GM04504 (cell line): ENCODE measurements at places on chromosomes 3 and 15.

DNA sequence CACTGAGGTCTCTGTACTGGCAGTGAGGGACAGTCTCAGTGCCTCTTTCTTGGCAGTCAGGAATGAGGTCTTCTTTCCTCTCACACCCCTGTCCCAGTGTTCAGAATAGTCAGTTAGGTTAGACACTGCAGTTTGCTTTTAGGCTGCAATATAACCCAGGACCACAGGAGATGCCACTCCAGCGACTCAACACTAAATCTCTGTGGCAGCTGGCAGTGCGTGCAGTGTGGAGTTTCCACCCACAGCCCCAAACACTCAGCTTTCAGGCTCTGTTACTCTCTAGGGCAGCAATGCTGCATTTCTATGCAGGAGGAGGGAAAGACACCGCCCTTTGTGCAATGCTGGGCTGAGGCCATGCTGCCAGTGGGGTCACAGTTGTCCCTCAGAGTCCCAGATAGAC, 150.2 kb upstream of the SUCLG2 start:
- no peak for DNase-seq

- no peak for DNase-seq
Measured at GRCh38 chr3:16846373-16847080, 38.2 kb upstream of the PLCL2 start.

GRCh38 chr3:32381922-32382321, 9.7 kb upstream of the CMTM7 start:
- no peak for DNase-seq

DNA sequence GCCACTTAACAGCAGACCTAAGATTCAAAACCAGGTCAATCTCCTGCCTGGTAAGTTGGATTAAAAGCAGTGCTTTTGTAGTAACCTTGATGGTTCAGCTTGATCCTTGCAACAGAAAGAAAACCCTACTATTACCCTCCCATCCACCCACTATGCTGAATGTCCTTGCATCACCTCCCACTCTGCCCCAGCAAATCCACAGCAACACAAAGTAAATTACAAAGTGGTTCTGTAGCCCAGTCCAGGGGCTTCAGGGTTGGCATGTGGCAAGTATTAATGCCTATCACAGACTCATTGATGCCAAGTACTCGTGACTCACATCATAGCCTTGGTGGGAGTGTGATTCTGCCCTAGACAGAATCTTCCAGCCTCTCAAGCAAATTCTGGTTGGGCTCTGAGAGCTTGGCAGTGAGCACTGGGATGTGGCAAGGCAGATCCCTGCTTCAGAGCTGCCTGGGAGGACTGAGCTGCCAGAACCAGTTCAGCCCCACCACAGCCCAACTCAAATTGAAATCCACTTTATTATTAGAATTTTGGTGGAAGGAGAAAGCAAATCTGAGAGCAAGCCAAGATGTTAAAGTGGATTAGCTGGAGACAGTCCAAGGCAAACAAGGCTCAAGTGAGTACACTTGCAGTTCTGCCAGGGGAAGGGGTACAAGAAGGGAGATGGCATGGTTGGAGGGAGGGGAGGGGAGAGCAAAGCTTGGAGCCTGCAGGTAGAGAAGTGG, 225.8 kb upstream of the UMPS start:
- peak; percentile 62 for DNase-seq

DNA sequence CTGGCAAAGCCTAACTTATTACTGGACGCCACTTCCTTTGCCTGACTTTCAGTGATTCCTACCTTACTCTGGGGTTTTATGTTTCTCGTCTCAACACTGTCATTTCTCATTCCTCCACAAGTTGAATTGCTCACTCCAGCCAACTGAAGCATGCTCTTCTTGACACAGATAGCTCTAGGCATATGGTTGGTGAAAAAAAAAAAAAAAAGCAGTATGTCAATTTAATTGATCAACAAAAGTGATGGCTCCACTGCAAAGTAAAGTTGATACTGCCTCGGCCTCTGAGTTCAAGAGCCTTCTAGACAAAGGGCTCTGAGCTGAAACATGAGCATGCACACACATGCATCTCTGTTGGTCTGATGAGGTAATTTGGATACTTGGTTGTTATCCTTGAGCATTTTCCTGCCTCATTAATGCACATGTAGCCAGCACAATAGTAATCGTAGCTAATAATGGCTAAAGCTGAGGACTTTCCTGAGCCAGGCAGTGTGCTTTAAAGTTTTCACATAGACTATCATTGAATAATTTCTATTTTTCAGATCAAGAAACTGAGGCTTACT, 21.4 kb upstream of the UBE2Q2 start:
- no peak for DNase-seq

- DNase-seq: no peak
Measured at GRCh38 chr15:81852411-81853149, 193.2 kb downstream of the MEX3B start.

DNA sequence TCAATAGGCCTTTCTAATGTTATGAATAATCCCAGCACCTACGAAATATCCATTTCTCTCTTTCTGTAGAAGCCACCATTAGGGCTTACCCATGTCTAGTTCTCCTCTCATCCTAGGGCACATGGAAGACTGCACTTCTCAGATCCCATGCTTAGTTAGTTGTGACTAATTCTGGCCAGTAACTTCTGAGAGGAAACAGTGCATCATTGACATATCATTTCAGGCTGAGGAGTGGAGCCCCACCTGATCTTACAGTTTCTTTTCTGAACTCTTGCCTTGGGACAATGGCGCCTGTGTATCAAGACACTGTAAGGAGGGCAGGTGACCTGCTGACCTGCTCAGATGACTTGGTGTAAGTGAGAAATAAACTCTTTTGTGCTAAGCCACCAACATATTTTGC, 39.4 kb upstream of the TBL1XR1 start:
- DNase-seq: no peak

DNA sequence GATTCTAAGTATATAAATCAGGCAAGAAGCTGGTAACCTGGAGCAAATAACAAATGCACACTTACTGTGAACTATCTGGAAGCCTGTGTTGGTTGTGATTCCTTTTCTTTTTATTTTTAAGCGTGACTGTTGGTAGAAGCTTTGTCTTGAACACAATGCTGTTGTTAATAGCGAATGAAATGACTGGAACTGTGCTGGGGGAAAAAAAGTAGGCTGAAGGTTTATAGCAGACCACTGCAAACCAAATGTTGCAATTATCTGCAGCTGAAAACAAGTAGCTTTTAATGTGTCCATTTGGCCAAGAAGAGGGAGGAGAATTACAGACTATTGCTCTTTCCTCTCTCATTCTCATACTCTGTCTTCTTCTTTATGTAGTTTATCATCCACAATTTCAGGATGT, 184.5 kb upstream of the DNAJC19 start:
- no peak for DNase-seq

DNA sequence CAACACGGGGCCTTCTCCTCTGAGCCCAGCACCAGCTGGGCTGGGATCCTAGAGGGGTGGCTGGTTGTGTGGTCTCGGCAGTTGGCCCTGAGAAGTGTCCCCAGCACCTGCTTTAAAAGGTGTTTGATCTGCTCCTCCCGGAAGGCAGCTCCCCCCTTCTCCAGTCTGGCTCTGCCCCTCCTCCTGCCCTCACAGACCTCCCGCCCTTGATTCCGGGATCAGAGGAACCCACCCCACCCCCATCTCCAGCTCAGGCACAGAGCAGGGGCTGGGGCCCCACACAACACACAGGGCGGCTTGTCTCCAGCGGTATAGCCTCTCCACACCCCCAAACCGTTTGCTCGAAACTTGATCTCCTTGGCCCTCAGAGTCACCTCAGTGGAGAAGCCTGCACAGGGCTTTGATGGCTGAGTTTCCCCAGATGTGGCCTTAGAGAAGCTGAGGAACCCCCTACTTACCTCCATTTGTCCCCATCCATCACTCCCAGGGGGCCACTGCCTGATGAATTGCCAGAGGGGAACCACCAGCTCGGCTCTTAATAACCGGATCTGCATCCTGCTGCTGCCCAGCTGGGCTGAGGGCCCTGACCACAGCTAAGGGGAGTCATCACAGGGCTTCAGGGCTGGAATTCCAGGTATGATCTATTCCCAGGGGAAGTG, 6.4 kb upstream of the STRA6 start:
- no peak for DNase-seq

- DNase-seq: no peak
Measured at GRCh38 chr3:70383360-70383831, 71.0 kb upstream of the MDFIC2 start.

DNA sequence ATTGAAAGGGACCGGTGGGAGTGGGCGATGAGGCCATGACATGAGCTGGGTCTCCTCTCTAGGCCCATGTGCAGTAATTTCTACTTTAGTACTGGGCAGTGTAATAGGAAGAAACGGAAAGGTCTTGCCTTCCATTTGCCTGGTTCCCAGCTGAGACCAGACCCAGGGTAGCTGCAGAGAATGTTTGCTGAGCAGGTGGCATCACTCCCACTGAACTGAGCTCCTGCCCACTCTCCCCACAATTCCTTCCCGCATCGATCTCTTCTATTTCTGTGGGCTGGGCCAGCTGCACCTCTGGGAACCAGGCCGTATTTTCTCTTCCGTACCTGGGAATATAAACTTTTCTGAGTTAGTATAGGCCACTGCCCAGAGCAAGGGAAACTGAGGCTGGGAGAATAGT, 15.8 kb downstream of the ESYT3 start:
- no peak for DNase-seq

DNA sequence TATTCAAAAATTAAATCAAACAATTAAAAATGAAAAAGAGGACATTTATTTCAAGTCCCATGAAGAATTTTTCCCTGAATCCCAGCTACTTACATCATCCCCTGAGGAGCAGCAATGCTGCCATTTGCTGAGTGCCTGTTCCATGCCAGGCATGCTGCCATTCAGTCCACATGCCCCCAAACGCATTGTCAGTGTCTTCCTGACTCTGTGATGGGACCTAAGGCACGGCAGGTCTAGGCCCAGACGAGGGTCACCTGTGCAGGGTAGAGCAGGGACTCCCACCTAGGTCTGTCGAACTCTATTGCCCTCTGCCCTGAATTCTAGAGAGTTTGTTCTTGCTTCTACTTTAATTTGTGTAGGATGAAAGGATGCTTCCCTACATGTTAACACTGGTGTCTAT, 7.0 kb downstream of the PSTPIP1 start:
- DNase-seq: no peak

- peak; percentile 28 for DNase-seq
Measured at GRCh38 chr3:124919756-124920155, 14.8 kb downstream of the MUC13 start.

GRCh38 chr3:32500231-32500630, 2.4 kb downstream of the CMTM6 start:
- DNase-seq: no peak

DNA sequence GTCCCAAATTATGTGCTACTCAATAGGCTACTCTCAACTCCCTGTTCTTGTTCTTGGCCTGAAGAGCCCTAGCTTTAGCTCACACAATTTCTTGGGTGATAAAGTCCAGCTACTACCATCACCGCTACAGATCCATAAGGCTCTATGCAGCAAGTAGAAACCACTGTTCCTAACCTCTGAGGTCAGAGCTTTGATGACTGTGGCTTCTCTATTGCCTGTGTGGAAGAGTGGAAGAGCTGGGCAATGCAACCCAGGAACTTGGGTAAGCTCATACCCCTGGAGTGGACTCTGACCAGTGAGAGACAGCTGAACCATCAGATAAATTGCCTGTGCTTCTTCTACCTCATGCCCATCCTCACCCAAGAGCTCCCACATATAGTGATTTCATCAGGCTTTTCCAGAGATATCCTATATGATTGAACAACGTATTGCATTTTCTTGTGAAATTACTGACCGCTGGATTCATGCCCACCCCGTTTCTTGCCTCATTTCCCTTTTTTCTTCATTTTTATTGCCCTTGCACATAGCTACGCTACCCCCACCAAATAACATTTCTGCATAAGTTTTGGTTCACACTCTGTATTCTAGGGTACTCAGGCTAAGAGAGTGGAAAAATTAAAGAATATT, 172.3 kb upstream of the MBNL1 start:
- no peak for DNase-seq

- no peak for DNase-seq
Measured at GRCh38 chr3:160928183-160928726, 172.2 kb downstream of the PPM1L start.

DNA sequence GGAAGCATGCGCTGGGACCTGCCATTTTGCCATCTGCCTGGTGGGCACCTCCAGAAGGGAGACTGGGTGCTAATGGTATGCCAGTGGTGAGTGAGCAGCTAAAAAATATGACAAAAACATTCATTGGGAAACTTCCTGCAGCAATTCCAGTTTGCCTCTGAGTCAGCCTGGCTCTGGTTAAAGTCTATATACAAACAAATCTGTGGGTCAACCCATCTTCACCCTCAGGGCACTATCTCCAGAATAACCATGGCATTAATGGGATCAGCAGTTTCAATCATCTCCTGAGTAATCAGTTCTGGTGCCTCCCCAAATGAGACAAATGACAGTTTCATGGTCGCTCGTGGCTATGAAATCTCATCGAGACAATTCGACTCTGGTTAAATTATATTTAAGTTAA, 21.5 kb downstream of the FRMD4B start:
- DNase-seq: peak; percentile 32

DNA sequence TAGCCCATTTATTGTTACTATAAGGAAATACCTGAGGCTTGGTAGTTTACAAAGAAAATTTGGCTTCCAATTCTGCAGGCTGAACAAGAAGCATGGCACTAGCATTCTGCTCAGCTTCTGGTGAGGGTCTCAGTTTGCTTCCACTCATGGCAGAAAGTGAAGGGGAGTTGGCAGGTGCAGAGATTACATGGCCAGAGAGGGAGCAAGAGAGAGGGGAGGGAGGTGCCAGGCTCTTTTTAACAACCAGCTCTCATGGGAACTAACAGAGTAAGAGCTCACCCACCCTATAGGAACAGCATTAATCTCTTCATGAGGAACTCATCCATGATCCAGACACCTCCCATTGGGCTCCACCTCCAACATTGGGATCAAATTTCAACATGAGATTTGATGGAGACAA, 437.9 kb downstream of the CHL1 start:
- DNase-seq: no peak

DNA sequence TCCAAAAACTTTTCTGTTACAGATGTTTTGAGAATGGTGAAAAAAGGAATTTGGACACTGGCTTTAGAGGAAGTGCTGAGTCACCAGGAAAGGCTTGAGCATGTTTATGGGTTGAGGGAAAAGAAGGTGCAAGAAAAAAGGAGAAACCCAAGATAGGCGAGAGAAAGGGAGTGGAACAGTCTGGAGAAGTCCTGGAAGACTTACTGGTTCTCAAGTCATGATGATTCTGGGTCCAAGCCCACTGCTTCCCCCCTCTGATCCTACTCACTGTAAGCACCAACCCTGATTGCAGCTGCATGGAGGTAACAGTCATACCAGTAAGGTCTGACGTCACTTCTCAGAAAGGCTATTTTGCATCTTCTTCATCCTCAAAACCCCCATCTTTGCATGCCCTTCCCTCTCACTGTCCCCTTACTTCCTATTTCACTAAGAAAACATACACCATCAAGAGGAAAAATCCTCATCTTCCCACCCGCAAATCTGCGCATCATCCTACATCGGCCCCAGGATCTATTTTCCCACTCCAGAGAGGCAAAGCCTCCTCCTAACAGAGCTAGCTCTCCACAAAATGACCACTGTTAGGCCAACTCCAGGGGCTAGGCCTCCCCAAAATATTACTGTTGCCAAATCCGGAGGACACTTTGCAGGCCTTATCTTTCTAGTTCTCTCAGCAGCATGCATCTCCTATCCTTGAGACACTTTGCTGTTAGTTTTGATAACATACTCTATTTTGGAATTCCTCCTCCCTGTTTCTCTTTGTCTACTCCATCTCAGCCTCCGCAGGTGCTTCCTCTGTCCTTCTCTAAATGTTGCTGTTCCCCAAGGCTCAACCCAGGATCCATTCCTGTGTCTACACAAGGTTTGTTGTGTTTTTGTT, 3.2 kb upstream of the ATP13A3 start:
- DNase-seq: no peak
